ENCODE measurements at places on chromosomes 7 and 10. TPM values are rescaled to one million over a fixed set of nuclear protein-coding genes. Genes with fewer than 3 reads are reported as not detected.

The GRID2IP gene
- polyA plus RNA-seq, result not detected

The ZSWIM8 gene
- 19.2 TPM for polyA plus RNA-seq

The MYL10 gene
- not detected for polyA plus RNA-seq

The CRYGN gene
- polyA plus RNA-seq, result not detected

The PPP1R17 gene
- polyA plus RNA-seq, result 0.20 TPM

The CHAT gene
- not detected for polyA plus RNA-seq

The WDFY4 gene
- polyA plus RNA-seq, result 44.0 TPM

The EBLN1 gene
- not detected for polyA plus RNA-seq

The LRMDA gene
- polyA plus RNA-seq, result 39.8 TPM

All from CD14-positive monocyte (primary cell).